ENCODE measurements at places on chromosomes 7 and 10.

DNA sequence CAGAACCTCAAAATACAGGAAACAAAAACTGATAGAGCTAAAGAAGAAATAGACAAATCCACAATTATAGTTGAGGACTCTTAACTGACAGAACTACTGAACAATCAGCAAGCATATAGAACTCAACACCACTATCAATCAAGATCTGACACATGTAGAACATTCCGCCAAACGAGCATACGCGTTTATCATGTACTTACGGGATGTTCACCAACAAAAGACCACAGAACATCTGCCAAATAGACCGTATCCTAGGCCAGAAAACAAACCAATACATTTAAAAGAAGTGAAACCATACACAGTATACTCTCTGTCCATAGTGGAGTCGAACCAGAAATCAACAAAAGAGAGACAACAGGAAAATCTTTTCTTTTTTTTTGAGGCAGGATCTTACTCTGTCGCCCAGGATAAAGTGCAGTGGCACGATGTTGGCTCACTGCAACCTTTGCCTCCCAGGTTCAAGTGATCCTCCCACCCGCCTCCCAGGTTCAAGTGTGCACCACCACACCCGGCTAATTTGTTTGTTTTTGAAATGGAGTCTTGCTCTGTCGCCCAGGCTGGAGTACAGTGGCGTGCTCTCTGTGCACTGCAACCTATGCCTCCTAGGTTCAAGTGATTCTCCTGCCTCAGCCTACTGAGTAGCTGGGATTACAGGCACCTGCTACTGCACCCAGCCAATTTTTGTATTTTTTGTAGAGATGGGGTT, 5.1 kb downstream of the GNA12 start:
- DNase-seq, result no peak

DNA sequence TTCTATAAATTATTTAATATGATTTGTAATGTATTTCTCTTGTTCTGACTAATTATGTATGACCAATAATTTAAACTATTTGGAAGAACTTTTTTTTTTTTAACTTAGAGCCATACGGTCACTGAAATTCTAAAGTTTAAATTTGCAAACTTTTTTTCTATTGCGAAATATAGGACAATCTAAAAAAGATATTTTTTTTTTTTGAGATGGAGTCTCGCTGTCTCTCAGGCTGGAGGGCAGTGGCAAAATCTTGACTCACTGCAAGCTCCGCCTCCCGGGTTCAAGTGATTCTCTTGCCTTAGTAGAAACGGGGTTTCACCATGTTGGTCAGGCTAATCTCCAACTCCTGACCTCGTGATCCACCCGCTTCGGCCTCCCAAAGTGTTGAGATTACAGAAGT, 130.5 kb downstream of the CPED1 start:
- DNase-seq, result no peak

DNA sequence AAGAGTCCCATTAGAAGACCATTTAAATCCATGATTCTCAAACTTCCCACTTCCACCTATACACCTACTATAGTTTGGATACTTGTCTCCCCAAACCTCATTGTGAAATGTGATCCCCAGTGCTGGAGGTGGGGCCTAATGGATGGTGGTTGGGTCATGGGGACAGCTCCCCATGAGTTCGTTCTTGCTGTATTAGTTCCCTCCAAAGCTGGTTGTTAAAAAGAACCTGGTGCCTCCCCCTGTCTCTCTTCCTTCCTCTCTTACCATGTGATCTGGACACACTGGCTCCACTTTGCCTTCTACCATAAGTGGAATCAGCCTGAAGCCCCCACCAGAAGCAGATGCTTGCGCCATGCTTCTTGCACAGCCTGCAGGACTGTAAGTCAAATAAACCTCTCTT, 53.9 kb downstream of the WIPF3 start:
- no peak for DNase-seq

GRCh38 chr10:33074443-33074842, 116.4 kb upstream of the ITGB1 start:
- DNase-seq, result no peak

DNA sequence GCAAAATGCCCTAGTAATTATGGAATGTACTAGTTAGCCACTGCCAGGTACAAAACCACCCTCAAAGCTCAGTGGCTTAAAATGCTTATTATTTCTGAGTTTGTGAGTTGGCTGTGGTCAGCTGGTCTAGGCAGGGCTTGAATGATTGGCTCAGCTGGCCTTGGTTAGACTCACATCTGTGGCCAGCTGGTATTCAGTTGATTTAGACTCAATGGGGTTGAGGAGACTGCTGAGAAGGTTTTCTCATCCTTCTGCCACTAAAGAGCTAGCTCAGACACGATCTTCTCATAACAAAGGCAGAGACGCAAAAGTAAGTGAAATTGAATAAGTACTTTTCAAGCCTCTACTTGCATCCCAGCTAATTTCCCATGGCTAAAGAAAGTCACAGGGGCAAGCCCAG, 57.1 kb upstream of the CYP2C18 start:
- DNase-seq, result no peak

GRCh38 chr7:1621718-1622117, 48.4 kb upstream of the ELFN1 start:
- DNase-seq, result no peak

GRCh38 chr7:5381071-5381772, 42.4 kb downstream of the TNRC18 start:
- DNase-seq, result no peak

DNA sequence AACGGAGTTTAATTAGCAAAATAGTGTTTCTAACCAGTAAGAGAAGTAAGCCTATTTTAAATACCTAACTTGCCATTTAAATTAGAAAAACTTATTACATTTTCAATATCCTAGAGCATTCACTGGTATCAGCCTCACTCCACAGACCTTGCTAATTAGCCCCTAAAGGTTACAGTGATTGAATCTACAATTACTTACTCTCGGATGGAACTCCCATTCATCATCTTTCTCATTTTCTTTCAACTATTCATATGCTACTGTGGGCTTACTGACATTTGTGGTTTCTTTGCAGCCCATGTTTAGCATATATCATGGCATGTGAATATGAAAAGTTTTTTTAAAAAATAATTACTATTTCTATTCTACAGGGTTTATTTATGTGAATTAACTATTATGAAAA, 86.4 kb downstream of the GPR37 start:
- no peak for DNase-seq

GRCh38 chr10:121418126-121418777, 180.0 kb downstream of the FGFR2 start:
- DNase-seq, result no peak

DNA sequence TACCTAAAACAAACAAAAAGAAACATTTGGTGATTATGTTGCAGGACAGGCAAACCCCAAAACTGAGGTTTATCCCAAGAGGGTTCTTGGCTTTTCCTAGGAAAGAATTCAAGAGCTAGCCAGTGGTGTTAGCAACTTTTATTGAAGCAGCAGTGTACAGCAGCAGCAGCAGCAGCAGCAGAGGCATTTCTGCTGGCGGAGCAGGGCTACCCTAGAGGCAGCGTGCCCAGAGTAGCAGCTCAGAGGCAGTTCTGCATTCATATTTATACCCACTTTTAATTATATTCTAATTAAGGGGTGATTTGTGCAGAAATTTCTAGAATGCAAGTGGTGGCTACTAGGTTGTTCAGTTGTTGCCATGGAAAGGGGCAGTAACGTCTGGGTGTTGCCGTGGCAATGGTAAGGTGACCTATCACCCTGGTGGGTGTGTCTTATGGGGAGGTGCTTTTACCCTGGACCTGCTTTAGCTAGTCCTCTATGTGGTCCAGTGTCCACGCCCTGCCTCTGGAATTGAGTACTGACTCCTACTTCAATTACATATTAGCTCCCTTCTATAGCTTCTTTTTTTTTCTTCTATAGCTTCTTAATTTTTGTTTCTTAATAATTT, 53.9 kb downstream of the VCL start:
- DNase-seq, result no peak

DNA sequence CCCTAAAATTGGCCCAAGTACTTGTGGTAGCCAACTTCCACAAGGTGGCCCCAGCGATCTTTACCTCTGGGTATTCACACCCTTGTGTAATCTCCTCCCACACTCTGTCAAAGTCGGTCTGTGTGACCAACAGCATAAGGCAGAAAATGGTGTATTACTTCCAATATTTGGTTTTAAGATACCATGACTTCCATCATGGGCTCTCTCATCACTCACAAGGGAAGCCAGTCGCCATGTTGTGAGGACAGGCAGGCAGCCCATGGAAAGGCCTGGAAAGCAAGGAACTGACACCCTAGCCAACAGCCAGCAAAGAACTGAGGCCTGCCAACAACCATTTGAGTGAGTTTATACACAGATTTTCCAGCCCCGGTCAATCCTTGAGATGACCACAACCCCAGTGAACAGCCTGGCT, 91.0 kb upstream of the KMT2E start:
- peak; percentile 89 for DNase-seq

All from ascending aorta (tissue), 2 donors.